ENCODE measurements at places on chromosomes 3 and 15.

GRCh38 chr15:101651554-101652097 is 555 bp downstream of the TM2D3 start:
- DNase-seq, result no peak

DNA sequence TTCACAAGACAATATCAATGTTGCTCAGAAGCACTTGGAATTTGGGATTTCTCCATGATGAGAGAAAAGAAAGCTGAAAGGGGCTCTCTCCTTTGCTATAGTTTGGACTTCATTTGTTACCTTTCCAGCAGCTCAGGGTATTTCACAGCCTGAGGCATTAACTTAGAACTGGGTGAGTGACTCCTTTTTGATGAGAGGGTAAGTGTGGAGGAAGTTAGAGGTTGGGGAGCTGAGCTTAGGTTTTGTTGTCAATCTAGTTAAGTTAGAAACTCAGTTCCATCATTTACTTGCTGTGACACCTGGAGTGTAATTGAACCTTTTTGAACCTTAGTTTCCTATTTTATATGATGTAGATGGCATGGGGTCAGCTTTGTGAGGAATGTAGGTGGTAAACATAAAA is 359.1 kb downstream of the PDCD6IP start:
- DNase-seq, result no peak

DNA sequence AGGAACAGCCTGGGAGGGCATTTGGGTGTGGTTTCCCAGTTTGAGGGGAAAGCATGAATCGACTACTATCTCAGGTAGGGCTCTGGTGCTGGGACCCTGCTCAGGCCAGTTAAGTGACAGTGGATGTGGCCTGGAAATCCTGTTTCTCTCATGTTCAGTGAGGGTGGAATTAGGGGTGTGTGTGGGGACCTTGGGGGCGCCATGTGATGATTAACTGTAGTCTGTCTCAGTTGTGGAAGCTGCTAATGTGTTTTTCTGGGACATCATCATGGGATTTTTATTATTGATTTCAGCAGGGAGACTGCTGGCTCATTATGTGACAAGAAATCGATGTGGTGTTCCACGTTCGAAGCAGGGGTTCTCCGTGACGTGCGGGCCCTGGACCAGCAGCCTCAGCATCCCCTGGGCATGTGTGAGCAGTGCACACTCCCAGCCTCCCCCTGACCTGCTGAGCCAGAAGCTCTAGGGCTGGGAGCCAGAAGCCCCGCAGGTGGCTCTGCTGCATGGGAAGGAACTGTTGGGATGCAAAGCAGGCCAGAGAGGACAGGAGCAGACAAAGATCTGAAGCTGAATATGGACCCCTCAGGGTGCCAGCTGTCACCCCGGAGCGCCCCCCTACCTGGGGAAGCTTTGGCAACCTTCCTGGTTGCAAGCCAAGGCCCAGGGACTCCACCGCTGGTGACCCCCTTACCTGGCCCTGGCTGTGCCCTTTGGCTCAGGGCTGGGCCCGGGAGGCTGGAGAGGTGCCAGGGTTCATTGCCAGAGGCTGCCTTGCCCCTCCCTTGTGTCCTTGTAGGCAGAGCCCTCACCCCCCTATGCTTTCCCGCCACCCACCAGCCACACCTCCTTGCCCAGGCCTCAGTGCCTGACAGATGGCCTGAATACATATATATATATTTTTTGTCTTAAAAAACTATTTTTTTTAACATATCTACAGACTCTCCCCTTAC is 149.8 kb downstream of the APBA2 start:
- no peak for DNase-seq

- no peak for DNase-seq
Measured at GRCh38 chr3:113594066-113594465, 61.7 kb downstream of the SIDT1 start.

- DNase-seq, result no peak
Measured at GRCh38 chr3:135106445-135106844, 311.4 kb downstream of the EPHB1 start.

DNA sequence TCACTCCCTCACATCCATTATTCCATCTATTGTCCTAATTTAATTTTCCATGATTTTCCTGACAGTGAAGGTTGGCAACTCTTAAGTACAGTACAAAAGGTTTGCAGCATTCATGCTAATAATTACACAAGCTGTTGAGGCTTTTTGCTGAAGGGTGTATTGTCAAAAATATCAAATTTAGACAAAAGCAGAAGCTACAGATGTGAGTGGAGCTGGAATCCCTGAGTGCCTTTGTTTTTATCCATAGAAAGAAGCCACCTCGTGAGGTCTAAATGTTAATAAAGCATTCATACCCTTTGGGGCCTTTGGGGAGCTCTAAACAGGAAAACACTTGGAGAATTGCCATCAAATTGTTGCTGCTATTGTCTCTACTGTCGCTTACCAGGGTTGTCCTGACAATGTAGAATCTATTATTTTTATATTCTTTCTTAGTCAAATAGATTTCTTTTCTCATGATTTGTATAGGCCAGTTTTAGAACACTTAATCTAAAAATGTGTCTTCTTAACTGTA is 185.8 kb upstream of the ROBO1 start:
- DNase-seq, result no peak

DNA sequence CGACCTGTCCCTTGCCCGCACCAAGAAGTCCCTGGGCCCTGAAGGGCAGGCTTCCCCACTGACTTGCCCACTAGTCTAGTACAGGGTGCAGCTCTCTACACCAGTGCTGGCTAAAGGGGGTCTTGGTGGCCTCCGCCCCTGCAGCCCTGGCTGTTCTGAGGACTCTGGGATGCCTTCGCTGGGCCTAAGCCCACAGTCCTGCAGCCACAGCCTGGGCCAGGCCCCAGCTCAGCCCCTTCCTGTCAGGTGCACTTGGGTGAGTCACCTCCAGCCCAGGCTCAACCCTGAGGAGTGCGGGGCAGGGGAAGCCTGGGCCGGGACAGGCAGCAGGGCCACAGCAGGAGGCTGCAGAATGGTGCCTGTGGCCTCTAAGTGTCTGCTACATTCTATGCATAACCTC is 971 bp downstream of the C3orf22 start:
- DNase-seq, result no peak

GRCh38 chr15:32959077-32959476 is 235.4 kb downstream of the FMN1 start:
- DNase-seq, result no peak

DNA sequence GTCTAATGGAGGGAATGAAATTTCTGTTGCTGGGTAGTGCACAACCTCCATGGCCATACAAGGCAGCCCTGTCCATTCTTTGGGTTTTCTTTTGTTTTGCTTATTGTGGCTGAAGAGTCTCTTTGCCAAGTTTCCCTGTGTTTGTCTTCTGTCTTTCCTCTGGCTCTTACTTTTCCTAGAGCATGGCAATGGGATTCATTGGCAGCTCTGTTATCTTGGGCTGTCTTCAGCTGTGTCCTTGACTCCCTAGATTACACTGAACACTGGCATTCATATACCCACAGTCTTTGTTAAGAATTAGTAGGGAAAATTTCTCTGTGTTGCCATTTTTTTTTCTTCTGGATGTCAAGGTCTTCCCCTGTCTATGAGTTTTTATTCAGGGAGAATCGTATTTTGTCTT is 16.1 kb upstream of the DCBLD2 start:
- DNase-seq, result no peak

DNA sequence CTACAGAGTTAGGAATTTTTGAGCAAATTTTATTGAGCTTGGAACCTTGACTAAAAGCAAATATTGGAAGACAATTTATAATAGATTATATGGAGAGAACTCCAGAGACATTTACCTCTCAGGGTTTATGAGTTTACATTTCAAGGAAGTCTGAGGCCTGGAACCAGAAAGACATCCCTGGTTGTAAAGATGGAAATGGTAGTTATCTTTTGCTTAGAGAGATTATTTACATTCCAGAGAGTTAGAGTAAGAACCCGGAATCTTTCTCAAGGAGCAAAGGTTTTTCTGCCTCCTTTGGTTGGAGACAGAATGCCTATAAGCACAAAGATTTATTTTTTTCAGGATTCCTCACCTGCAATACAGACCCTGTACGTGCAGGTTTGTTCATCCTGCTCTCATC is 458.1 kb downstream of the TBL1XR1 start:
- DNase-seq, result no peak

GRCh38 chr3:158572766-158573060 is 1.7 kb downstream of the MLF1 start:
- no peak for DNase-seq

GRCh38 chr3:169848741-169849140 is 21.0 kb downstream of the LRRC31 start:
- no peak for DNase-seq

- no peak for DNase-seq
Measured at GRCh38 chr15:37133602-37134001, 33.3 kb upstream of the MEIS2 start.

- DNase-seq, result no peak
Measured at GRCh38 chr3:156705761-156706616, 31.6 kb downstream of the TIPARP start.

- no peak for DNase-seq
Measured at GRCh38 chr15:42616107-42616506, 40.7 kb downstream of the STARD9 start.

- DNase-seq, result no peak
Measured at GRCh38 chr3:171660188-171660587, 150.1 kb downstream of the PLD1 start.

- no peak for DNase-seq
Measured at GRCh38 chr15:95489103-95489502, 841.4 kb upstream of the NR2F2 start.

GRCh38 chr3:87771337-87772192 is 287.2 kb downstream of the CGGBP1 start:
- no peak for DNase-seq

- no peak for DNase-seq
Measured at GRCh38 chr3:98897701-98898100, 3.8 kb downstream of the DCBLD2 start.

GRCh38 chr3:96450699-96451098 is 363.7 kb upstream of the EPHA6 start:
- DNase-seq, result no peak

DNA sequence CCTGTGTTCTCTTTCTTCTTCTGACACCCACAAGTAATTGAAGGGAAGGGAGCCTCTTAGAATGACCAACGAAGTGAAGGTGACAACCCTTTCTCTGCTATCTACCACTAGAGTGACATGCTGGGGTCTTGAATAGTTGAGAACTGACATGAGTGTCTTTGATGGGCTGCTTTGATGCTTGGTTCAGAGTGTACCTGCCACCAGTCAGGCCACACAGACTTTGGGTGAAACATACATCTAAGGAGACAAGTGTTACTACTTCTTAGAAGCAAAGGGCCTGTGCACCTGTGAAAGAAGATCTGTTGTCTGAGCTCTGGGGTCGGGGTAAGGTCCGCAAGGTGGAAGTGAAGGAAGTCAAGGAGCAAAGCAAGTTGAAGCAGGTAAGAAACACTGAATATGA is 1040.7 kb upstream of the CFAP20DC start:
- no peak for DNase-seq

- DNase-seq, result no peak
Measured at GRCh38 chr3:49076646-49077045, 17.2 kb downstream of the QRICH1 start.

- DNase-seq, result no peak
Measured at GRCh38 chr3:143428294-143428693, 308.7 kb downstream of the CHST2 start.

DNA sequence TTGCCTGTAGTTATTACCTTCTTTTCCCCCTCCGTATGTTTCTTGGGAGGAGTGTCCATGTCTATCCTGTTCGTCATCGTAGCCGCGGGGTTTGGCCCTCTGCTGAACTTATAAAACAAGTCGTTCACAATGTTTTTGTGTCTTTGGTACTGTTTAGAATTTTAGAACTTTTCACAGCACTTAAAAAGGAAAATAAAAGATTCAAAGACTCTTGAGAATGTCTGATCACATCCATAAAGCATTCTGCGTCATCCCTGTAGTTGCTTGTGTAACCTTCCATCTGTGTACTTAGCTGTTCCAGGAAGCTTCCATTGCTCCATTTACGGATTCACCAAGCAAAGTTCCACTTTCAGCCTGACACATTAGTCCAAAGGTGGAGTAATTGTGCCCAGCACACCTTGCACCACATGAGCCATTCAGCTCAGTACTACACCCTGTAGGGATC is 677.1 kb upstream of the NR2F2 start:
- DNase-seq, result no peak

DNA sequence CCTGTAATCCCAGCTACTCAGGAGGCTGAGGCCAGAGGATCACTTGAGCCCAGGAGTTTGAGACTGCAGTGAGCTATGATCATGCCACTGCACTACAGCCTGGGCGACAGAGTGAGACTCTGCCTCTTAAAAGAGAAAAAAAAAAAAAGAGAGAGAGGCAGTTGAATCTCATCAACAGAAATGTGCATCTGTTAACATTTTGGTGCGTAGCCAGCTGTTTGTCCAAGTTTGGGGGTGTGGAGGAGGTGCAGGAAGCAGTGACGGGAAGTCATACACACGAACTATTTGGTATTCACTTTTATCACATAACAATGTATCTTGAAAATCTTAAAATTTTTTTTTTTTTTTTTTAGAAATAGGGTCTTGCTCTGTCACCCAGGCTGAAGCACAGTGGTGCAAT is 18.2 kb upstream of the CEMIP start:
- no peak for DNase-seq

DNA sequence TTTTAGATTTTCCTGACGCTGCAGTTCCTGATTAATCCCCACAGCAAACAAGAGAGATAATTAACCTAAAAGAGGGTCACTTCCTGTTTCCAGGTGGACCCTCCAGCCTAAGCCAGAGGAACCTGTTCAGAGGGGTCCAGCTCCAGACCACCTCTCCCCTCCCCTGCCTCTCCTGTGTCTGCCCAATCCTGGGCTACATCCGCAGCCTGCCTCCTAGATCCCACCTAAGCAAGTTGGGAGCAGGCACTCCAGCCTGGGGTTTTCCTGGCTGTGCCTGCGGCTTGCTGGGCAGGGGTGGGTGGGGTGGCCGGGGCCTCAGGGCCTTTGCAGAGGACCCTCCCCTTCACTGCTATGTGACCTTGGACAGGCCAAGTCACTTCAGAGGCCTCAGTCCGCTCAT is 178.6 kb upstream of the LINGO1 start:
- no peak for DNase-seq

GRCh38 chr3:33067484-33067883 is 29.5 kb downstream of the GLB1 start:
- DNase-seq, result no peak

GRCh38 chr3:12363397-12364195 is 74.7 kb downstream of the PPARG start:
- no peak for DNase-seq

DNA sequence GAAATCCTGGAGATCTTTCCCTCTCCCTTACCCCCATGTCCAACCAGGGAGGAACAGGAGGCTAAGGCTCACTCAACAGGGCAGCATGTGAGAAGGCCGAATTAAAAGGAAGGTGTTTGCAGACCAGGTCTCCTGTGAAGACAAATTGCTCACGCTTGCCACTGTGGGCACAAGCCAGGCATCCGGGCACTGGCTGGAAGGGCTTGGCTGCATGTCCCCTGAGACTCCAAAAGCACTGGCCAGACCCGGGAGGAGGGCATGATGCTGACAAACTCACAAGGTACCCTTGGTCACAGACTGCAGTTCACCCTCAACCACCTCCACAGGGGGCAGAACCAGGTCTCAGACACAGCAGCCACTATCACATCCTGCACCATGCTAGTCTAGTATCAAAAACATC is 113.7 kb upstream of the NSMCE3 start:
- no peak for DNase-seq

All from activated T-helper 1 cell treated with anti-CD3 and anti-CD28 coated beads, Interleukin-2, amount 50 U/mL, for 16 hours (primary cell).